Activated T-cell treated with anti-CD3 and anti-CD28 coated beads for 1 hour (primary cell): ENCODE measurements at places on chromosomes 2 and 18.

DNA sequence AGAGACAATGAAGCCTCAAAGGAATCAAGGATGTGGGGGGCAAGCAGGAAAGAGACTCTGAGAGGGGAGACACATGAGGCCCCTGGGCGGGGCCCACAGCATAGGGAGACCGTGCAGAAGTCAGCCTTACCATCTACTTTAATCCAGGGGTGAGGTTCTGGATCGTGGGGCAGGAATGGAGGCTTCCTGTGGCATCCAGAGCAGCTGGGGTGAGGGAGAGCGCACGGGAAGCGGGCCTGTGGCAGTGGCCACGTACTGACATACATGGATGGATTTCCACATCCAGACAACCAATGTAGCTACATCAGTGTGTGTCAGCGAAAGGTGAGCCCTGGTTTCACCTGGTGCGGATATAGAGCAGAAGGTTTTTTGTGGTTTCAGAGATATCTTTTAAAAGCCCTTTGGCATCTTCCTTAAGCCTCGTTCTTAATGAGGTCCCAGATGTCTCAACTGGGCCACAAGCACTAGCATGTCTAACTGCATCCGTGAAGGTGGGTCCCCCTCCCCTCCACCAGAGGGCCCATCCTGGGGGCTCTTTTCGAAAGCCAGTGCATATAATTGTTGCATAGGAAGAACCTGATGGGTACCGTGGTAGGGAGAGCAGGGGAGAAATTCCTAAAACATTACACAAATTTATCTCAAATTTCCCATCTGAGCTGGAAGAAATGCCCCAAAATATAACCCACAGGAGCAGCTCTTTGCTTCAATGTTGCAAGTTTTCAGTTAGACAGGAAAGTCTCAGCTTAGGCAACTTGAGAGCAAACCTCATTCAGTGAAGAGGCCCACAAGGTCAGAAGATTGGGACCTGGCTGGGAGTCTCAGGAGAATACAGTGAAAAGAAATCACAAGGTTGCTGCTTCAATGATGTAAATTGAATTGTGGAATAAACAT is 90.9 kb downstream of the SP3 start:
- DNase-seq = no peak

- DNase-seq = peak; percentile 13
Measured at GRCh38 chr2:157627594-157628476, 829 bp downstream of the ACVR1C start.

- no peak for DNase-seq
Measured at GRCh38 chr2:202700075-202700901, 65.5 kb downstream of the FAM117B start.

DNA sequence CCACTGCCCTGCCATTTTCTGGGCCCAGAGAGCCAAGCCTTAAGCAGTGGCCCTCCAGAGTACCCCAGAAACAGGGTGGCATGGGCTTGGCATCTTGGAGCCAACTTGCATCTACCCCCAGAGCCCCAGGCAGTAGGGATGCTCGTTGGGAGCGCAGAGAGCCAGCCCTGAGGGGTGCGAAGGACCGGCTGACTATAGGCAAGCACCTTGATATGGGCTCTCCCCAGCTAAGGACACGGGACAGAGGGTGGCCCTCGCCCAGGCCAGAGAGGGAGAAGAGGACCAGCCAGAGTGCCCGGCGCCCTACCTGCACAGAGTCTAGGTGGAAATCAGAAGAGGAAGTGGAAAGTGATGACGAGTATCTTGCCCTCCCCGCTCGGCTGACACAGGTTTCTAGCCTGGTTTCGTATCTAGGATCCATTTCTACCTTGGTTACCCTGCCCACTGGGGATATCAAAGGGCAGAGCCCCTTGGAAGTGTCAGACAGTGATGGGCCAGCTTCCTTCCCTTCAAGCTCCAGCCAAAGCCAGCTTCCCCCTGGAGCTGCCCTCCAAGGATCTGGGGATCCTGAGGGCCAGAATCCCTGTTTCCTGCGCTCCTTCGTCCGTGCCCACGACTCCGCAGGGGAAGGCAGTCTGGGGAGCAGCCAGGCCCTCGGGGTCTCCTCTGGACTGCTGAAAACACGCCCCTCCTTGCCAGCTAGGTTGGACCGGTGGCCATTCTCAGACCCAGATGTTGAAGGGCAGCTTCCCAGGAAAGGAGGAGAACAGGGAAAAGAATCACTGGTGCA is 16.2 kb downstream of the CEP68 start:
- DNase-seq = no peak

GRCh38 chr2:178998539-178998938 is 51.4 kb downstream of the CCDC141 start:
- no peak for DNase-seq

DNA sequence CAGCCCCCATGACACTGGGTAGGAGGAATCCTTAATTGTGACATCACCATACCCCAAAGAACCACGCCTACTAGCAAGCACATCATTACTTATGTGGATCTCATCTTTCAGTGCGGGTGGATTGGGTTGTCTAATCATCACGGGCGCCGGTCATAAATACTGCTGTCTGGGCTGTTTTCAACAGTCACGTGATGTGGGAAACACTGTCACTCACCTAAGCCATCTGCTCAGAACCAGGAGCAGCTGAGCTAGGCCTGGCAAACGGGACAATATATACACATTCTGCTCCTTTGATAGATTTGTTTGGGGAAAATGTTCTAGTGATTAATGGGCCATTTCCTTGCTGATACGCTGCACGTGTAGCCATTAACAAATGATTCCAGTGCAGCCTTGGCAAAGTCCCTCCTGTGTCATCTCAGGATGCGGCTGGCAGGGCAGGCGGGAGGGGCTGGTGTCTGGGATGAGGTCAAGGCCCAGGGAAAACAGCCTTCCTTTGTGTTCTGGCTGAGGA is 145.9 kb upstream of the COPS8 start:
- DNase-seq = no peak
